KG1 (cell line): ENCODE measurements at places on chromosomes 2 and 18.
A peak's percentile ranks its signal among the peaks of the same experiment; 100 is the strongest.

DNA sequence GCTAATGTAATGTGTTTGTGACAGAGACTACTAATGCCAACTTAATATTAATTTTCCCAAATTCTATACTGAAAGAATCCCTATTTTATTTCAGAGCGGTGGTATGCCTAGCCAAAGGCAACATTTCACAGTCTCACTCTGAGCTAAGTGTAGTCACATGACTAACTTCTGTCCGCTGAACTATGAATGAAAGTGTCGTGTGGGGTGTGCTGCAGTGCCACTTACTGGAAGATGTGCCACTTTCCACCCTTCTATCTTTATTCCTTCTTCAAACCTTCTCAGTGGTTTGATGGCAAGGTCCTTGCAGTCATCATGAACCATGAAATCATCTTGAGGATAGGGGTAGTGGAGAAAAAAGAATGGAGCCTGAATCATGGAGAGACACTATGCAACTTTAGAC lies 47.3 kb upstream of the C1D start:
- no peak for DNase-seq

GRCh38 chr2:98547092-98547790 lies 61.1 kb downstream of the COA5 start:
- no peak for DNase-seq

DNA sequence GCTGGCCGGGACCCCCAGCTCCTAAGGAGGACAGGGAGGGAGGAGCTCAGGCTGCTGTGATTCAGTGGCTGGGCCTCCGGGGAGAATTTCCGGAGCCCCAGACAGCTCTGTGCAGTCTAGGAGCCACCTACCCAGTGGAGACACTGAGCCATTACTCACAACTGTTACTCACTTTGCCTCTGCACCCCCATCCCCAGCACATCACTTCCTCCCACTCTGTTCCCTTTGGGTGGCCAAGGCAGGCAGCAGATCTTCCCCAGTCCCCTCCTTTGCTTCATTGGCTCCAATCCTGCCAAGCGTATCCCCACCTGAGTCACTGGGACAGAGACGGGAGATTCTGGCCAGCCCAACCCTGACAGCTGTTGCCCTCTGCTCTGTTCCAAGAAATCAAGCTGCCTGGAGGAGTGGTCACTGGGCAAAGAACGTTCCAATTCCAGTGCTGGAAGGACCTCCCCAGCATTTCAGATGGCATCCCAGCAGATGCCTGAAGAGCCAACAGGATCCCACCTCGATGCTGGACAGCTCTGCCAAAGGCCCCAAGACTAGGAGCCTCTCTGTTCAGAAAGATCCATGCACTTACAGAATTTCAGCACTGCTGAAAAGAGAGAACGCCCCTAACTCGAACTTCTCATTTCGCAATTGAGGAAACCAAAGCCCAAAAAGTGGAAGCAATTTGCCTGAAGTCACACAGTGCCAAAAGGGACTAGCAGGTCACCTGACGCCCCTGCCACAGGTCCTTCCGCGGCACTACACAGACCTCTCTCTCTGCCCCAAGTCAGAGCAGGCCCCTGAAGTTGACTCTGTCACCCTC lies 68.3 kb downstream of the TNS1 start:
- DNase-seq: peak; percentile 48

DNA sequence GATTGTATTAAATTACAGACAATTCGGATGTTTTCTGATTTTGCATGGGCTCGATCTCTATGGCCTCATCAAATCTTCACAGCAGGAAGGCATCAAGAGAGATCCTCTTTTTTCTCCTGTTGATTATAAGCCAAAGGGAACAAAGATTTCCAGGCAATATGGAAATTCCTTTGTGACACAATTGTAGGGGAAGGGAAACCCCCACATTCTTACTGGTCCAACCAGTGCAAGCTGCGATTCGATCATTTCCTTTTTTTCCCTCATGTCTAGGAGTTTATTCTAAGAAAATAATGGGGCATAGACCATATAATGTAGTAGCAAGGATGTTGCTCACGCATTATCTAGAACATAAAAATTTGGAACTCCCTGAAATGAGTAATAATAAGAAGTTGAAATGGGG lies 87.7 kb downstream of the LYPD6 start:
- DNase-seq: no peak

DNA sequence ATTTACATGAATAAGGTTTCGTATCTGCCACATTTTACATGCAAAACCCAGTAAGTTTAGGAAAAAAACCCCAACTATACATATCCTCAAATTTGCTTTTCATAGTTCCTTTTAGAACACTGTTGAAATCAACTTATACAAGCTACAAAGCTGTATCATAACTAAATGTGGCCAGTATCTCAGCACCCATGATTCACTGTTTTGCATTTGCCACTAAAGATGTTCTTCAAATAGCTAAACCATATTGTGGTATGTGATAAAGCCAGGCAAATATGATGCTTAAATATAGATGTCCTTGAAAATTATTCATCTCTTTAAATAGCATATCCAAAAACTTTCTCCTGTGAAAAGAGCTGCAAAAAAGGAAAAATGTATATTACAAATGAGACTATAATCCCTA lies 29.9 kb downstream of the ROCK2 start:
- DNase-seq: no peak
